ENCODE measurements at places on chromosomes 12 and 14. TPM values are rescaled to one million over a fixed set of nuclear protein-coding genes. Genes with fewer than 3 reads are reported as not detected.

GRCh38 chr12:18250313-18250916 is 10.9 kb upstream of the PIK3C2G start:
- DNase-seq = peak; percentile 62

Gene UNC79
- total RNA-seq = 0.09 TPM

Gene INHBC
- not detected for total RNA-seq

Gene KRT83
- not detected for total RNA-seq

DNA sequence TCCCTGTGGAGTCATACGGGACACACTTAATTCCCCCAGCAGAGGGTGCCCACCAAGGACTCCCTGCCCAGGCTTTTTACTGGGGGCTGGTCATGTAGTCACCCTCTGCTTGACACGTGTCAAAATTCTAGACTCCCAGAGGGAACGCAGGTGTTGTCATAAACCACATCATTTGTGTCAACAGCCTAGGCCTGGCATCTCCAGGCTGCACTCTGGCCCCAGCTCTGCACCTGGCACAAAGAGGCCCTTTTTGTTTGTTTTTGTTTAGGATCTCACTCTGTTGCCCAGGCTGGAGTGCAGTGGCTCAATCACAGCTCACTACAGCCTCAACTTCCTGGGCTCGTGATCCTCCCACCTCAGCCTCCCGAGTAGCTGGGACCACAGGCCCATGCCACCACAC is 21.1 kb downstream of the BRI3BP start:
- DNase-seq = no peak

Gene PTHLH
- total RNA-seq = not detected

DNA sequence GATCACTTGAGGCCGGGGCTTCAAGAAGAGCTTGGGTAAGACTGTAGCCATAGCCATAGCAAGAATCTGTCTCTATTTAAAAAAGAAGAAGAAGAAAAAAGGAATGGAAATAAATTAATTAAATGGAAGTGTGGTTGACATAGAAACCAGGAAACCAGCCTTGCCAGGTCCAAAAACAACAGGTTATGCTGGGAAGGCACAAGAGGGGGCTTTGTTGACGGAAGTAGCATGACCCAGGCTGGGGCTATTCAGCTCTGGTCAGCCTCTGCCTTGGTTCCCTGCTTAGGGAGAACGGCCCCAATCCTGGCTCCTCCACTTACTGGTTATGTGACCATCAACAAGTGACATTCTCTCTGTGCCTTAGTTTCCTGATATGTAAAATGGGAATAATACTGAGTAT is 14.4 kb upstream of the GPR68 start:
- DNase-seq = no peak

GRCh38 chr12:8554451-8555195 is 13.9 kb upstream of the CLEC4E start:
- DNase-seq = no peak

- DNase-seq = no peak
Observed at GRCh38 chr14:97281741-97282140, 484.6 kb downstream of the VRK1 start.
